ENCODE measurements at places on chromosomes 11 and 22.

DNA sequence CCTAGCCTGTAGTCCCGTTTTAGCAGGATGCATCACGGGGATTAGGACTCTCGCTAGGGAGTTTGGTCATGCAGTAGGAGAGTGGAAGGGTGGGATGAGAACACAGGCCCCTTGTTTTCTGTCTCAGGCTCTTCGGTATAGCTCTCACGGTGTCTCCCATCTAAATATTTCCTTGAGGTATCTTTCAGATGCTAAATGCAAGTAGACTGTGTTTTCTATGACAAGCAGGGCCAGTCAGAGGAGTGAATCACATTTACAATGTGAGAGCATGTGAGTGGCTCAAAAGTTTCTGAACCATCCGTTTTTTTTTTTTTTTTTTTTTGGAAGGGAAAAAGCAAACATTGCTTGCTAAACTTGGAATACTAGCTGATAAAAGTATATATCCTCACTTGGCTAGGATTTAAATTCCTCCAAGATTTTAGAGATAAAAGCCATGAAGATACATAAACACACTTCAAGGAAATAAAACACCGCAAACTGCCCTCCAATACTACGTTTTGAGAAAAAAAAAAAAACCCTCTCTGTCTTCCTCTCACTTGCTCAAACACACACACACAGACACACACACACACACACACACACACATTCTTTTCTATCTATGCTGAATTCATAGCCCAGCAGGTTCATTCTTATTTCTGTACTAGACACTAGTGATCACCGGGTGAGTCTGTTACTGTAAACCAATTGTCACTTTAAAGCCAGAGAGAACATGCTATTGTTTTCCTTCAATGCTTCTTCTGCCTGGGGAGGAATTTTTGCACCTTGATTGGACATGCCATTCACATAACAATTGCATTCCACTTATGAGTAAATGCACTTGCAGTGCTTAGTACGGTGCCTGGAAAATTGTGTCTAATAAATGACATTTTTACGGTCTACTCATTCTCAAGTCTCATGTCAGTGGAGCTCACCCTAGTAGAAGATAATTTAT lies 224.6 kb upstream of the CCDC90B start:
- no peak for DNase-seq

- DNase-seq: peak; percentile 16
Measured at GRCh38 chr11:16738947-16739815, 734 bp downstream of the C11orf58 start.

- no peak for DNase-seq
Measured at GRCh38 chr22:50601669-50602337, 1.2 kb downstream of the MAPK8IP2 start.

GRCh38 chr11:66345316-66345649 lies 379 bp upstream of the BRMS1 start:
- no peak for DNase-seq

DNA sequence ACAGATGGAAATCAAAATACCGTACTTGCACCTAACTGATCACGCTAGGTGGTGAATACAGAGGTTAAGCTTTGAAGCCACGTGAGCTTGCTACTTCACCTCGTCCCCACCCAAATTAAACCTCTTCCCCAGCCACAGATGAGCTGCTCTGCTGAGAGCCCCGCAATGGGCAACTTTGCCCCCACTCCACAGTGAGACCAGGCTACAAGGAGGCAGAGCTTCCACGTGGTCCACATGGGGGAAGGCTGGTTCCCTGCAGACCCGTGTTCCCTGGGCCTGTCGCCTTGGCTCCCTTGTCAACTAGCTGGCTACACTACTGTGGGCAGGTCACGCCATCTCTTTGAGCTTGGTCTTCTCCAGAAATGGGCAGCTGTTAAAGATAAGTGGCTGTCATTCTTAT lies 10.9 kb downstream of the CD5 start:
- no peak for DNase-seq

- peak; percentile 75 for DNase-seq
Measured at GRCh38 chr11:45042560-45042959, 91.9 kb upstream of the TP53I11 start.

DNA sequence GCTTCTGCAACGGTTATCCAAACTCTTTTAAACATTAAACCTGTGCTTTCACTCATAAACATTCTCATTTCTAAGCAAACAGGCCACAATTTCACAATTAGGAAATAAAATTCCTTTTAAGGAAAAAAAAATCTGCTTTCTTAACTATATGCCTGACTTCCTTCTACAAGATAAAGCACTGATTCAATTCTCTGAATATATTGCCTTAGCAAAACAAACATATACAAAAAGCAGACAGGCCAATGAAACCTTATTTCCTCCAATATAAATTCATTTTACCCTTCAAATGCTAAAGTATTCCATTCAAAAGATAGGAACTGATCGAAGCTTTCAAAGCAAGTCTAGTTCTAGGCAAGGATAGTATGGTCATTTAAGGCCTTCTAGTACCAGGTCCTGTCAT lies 76.7 kb downstream of the PHF21A start:
- no peak for DNase-seq

DNA sequence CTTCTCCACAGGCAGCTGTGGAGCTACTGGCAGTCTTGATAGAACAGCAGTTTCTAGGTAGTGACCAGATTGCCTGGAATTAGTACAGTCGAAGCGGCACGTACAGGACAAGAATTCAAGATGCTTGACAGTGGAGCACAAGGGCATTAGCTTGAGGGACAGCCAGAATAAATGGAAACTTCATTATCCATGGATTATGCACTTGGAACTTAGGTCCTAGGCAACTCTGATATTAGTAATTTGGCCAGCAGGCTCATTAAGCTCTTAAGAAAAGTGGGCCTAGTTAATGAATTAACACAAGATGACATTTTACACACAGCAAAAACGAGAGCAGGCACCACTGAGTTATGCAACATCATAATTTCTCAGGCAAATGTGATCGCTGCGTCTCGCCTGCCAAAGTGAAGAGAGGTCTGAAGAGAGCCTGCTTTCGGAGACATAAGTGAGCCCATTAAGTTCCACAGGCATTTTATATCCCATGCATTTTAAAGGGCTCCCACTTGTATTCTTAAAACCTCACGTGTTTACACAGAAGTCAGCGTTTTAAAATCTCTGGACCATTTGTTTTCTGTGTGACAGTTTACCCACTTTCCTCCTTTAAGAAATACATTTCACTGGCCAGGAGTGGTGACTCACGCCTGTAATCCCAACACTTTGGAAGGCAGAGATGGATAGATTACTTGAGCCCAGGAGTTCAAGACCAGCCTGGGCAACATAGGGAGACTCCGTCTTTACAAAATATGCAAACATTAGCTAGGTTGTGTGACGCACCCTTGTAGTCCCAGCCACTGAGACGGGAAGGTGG lies 66.2 kb downstream of the COMMD9 start:
- no peak for DNase-seq

- DNase-seq: no peak
Measured at GRCh38 chr22:38832005-38832978, 11.5 kb downstream of the NPTXR start.

GRCh38 chr22:30572840-30573593 lies 1.4 kb downstream of the GAL3ST1 start:
- no peak for DNase-seq

DNA sequence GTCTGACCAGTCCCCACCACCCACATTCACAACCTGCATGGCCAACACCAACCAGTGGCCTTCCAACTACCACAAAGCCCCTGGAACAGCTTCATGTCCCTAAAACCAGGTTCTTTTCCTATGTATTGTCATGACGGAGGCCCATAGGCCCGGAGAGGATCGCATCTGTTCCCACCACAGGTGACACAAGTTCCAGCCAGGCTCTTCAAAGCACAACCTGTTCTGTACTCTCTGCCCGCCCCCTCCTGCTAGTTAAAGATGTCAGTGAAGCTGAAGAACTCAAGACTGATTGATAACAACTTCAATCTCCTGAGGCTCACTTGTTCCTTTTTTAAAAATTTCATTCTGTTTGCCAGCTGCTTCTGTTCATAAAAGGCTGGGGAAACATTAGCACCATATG lies 121.1 kb upstream of the GUCY1A2 start:
- DNase-seq: no peak

- DNase-seq: peak; percentile 61
Measured at GRCh38 chr11:90468923-90469322, 246.1 kb upstream of the CHORDC1 start.

DNA sequence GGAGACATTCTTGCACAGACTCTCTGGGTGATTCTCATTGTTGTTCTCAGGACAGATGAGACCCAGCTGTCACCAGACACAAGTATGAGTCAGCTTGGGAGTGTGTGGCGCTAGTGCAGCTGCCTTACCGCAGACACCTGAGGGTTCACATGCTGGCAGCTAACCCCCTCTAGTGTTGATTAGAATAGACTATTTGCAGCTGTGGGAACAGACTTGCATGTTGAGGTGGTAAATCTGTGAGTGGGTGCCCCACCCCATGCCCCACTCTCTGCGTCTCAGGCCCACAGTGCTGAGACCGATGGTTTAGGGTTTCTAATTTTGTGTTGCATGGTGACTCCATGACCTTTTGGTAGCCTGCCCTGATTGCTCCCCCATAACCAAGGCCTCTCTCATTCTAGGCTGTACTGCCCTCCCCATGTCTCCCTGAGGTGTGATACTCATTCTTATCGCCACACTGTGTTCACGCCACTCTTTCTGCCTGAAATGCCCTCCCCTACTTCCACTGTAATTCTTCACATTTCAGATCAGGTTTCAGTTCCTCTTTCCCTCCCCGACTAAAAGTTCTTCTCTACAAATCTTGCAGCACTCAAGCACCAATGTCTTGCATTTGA lies 73.7 kb upstream of the KIRREL3 start:
- peak; percentile 4 for DNase-seq

DNA sequence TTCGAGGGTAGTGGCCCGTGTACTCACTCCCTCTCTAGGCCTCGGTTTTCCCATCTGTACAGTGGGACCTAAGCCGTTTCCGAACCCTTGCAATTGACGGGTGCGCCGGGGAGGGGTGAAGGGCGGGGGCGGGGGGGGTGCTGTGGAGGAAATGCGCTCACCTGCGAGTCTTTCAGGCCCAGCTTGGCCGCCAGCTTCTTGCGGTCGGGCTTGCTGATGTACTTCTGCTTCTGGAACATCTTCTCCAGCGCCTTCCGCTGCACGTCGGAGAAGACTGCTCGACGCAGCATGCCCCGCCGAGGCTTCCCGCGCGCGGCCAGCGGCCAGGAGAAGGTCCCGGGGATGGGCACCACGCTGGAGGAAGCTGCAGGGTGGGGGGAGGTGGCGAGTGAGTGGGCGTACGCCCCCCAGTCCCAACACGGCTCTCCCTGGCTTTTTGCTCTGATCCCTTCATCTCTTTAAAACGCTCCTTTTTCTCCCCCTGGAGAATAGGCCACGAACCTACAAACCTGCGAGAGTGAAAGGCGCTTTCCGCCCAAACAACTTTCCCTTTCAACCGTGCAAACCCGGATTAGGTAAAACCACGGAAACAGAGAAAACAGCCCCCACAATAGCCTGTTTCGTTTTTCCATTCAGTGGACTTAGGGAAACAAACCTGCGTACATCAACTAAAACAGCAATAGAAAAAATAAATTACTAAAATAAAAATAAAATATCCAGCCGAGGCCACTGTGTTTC lies 3.2 kb downstream of the DBX1 start:
- DNase-seq: no peak

DNA sequence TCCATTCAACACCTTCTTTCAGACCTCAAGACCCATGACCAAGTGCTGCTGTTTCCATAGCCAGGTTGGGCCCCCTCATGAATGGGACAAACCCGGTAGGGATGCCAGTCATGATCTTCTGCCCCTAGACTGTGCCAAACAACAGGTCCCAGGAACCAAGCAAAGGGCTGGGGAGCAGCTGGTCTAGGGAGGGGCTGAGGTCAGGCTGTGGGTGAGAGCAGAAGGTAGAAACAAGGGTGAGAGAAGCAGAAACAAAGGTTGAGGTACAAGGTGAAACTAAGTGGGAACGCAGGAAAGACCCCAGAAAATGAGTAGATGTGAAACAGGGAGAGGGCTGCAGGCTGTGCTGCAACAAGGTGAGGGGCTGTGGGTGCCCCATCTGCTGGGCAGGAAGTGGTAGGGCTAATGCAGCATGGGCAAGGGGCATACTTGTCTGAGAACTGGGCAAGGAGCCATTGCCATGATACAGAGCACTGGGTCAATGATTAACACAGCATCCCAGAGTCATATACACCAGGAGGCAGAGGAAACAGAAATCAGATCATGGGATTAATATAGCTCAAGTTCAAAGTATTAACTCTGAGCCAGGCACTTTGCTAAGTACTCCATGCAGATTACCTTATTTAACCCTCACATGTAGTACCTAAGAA lies 45.9 kb downstream of the SLC1A2 start:
- DNase-seq: no peak

- no peak for DNase-seq
Measured at GRCh38 chr22:48744283-48744641, 1083.4 kb downstream of the BRD1 start.

- DNase-seq: no peak
Measured at GRCh38 chr11:24145411-24145810, 351.4 kb upstream of the LUZP2 start.

- no peak for DNase-seq
Measured at GRCh38 chr11:65615950-65616574, 486 bp downstream of the PCNX3 start.

DNA sequence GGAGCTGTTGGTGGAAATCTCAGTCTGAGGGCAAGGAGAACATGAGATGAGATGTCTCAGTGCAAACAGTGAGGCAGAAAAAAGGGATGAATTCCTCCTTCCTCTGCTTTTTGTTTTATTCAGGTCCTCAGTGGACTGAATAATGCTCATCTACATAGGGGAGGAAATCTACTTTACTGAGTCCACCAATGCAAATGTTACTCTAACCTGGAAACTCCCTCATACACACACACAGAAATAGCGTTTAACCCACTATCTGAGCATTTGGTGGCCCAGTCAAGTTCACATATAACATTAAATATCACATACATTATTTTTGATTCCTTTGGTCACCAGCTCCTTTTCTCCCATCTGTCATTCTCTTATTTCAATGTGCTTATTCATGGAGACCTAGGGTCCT lies 418.8 kb downstream of the TMEM135 start:
- no peak for DNase-seq

- DNase-seq: peak; percentile 54
Measured at GRCh38 chr11:11396301-11397035, 43.4 kb upstream of the CSNK2A3 start.

GRCh38 chr11:64924910-64925284 lies 408 bp downstream of the PPP2R5B start:
- peak; percentile 14 for DNase-seq

DNA sequence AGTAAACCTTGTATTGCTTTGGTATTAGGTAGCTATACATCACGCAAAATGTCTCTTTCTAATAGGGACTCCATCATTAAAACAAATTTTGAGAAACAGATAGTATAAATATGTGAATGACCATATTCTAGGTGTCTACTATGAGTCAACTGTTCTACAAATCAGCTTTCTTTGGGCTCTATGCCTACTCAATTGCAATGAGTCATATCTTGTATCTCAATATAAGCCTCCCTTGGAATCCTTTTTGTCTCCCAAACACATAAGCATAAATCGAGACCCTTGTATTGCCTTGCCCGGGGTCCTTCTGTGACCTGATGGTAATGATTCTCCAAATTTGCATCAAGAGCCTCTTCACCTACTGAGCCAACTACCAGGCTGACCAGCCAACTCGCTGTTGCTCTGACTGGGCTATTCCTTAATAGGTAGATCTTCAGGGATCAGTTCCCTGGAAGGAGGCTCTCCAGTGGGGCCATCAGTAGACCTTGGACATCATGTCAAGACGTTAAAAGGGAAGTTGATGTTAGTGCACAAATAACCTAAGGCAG lies 22.2 kb downstream of the BLID start:
- DNase-seq: peak; percentile 7

- no peak for DNase-seq
Measured at GRCh38 chr11:119888119-119888518, 159.1 kb upstream of the NECTIN1 start.

Measured in RWPE1 (cell line).